ENCODE measurements at places on chromosomes 3 and 15.

DNA sequence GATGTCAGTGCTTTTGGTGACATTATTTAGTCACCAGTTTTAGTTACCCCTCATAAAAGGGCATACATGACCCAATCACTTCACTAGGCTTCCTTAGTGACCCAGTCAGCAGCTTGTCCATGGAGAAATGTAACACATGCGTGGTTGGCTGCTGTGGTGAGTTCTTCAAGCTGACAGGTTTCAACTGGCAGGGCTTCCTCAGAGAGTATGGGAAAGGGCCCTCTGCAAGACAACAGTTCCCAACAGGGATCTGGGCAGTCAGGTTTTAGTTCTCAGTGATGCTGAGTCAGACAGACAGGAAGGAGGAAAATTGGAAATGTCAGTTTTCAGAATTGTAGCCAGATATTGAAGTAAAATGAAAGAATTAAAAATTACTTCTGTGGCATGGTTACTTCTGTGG, 282.5 kb downstream of the TBL1XR1 start:
- DNase-seq, result no peak

GRCh38 chr15:50277370-50277769, 11.8 kb upstream of the HDC start:
- no peak for DNase-seq

DNA sequence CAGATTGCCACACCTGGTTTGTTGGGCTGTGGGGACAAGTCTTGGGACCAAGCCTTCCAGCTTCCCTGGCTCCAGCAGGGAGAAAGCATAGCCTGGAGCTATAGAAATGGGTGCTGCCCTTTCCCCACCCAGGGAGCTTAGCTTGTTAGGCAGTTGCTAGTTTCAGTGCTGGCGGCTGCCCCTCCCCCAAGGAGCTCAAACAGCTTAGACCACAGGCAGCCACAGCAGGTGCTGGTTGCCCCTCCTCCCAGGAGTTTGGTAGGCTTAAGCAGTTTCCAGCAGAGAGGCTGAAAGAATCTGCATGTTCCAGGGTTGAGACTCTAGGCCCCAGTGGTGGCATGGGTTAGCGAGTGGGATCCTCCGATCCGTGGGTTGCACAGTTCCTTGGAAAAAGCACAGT, 889.7 kb downstream of the IGSF11 start:
- DNase-seq, result no peak

GRCh38 chr3:88150371-88150770, 612 bp downstream of the C3orf38 start:
- no peak for DNase-seq

GRCh38 chr3:6088433-6088832, 772.5 kb upstream of the GRM7 start:
- DNase-seq, result no peak

DNA sequence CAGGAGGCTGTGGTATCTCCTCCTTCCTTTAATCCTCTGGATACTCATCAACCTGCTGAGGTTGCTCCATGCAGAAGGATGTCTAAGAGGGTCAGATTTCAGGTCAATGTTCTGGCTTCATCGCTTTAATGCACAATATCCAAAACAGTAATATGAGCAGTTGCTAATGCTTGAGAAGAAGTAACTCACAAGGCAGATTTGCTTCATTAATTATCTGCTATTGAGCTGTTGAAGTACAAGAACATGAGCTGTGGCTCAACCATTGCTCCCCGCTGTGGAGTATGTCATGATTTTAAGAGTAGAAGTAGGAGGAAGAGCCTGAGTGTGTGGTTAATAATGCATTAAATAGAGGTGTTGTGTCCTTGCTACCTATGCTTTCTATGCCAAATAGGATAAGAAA, 1412.9 kb upstream of the ALCAM start:
- DNase-seq, result no peak

GRCh38 chr3:156180077-156180476, 59.7 kb downstream of the KCNAB1 start:
- no peak for DNase-seq

GRCh38 chr3:164732166-164732565, 346.1 kb downstream of the SI start:
- DNase-seq, result no peak

GRCh38 chr3:115766587-115767482, 143.5 kb downstream of the GAP43 start:
- DNase-seq, result no peak

DNA sequence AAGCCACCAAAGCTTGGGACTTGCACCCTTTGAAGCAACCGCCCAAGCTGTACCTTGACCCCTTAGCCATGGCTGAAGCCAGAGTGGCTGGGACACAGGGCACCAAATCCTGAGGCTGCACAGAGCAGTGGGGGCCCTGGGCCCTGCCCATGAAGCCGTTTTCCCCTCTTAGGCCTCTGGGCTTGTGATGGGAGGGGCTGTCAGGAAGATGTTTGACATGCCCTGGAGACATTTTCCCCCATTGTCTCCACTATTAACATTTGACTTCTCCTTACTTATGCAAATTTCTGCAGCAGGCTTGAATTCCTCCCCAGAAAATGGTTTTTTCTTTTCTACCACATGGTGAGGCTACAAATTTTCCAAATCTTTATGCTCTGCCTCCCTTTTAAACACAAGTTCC, 522.2 kb downstream of the EDEM1 start:
- DNase-seq, result no peak

DNA sequence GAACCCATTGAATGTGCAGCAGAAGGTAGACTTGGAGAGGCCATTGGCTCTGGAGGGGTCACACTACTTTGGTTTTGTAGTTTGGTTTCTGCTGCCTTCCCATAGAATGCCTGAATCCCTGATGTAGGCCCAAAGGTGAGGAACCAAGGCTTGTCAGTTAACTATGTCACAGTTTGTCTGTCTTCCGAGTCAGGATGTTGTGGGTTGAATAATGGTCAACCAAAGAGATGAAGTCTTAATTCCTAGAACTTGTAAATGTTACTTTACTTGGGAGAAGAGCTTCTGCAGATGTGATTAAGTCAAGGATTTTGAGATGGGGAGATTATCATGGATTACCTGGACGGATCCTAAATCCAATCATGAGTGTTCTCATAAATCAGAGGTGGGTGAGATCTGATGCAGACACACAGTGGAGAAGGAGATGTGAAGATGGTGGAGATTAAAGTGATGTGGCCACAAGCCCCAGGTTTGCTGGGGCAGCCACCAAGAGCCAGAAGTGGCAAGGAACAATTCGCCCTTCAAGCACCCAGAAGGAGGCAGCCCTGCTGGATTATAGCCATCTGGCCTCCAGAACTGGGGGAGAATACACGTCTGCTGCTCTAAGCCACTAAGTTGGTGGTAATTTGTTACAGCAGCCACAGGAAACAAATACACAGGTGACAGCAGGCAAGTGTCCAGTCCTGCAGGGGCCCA, 2.3 kb upstream of the CCR8 start:
- DNase-seq, result no peak

DNA sequence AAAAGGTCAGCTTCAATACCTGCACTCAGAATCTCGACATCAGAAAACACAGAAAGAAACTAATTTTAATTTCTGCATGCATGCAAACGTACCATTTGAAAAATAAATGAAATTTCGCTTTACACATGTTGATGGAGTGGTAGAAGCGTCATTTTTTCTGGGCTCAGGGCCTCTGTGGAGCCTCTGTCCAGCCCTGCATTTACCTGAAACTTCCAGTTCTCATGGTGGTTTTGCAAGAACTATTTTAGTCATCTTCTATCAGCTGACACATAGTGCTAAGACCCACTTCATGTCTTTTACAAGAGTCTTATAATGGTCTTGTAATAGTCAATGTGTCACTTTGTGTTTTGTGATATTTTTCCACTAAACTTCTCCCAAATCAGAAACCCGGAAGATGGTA, 5.3 kb downstream of the KY start:
- no peak for DNase-seq

DNA sequence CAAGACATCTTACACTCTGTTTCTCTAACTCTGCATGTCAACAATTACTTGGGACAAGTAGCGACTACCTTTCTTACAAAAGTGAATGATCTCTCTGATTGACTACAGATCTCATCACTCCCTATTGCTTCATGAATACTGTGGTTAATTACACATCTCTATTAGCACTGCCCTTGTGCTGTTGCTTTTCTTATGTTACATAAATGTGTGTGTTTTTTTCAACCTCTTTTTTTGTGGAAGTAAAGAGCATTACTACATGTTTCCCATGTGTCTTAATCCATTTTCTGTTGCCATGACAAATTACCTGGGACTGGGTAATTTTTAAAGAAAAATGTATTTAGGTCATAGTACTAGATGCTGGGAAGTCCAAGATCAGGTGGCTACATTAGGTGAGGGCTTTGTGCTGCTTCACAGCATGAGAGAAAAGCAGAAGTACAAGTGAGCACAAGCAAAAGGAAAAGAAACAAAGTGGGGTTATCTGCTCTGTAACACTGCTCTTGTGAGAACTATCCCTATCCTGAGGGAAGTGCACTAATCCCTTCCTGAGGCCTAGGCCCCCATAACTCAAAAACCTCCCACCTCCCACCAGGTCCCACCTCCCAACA, 298.2 kb upstream of the SATB1 start:
- DNase-seq, result no peak

DNA sequence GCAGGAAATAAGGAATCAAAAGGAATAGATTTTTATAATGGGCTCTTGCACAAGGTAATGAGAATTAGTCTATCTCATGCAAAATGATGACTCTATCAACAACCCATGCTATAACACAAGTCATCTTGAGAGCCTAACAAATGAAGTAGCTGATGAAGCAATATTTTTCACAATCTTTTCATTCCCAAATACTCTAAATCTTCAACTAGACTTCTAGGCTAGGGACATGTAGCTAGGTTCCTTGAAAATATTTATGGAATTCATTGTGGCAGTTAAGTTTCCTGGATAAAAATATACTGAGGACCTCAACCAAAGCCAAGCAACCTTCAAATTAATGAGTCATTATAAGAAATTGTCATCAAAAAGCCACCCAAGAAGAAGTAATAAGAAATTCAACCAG, 55.4 kb downstream of the DCBLD2 start:
- DNase-seq, result no peak

DNA sequence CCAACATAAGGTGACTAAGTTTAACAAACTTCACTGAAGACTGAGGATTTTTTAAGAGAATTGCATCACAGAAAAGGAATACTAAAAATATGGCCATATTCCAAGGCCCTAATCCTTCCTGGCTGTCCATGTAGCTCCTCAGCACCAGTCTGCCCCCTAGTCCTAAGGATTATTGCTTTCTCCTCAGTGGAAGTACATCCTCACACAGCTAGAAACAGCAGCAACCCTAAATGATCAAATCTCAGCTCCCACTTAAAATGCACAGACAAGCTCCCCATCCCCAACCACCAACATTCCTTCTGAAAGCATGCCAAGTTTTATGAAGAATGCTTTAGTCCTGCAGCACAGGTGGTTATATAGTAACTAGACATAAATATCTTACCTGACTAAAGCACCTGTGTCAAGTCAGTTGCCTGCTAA, 14.7 kb downstream of the ST3GAL6 start:
- no peak for DNase-seq

DNA sequence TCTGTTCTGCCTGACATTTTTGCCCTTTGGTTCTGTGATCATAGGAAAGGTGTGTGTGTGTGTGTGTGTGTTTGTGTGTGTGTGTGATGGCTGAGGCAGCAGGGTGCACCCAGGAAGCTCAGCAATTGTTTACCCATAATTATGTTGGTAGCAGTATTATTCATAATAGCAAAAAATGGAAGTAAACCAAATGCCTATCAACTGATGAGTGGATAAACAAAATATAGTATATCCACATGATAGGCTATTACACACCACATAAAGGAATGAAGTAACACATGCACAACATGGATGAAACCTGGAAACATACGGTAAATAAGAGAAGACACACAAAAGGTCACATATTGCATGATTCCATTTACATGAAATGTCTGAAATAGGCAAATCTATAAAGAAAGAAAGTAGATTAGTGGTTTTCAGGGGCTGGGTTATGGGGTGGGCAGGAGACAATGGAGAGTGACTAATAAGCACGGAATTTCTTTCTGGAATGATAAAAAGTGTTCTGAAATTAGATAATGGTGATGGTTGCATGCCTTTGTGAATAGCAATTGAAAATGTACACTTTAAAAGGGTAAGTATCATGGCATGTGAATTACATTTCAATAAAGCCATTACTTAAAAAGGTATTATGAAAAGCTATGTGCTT, 167.2 kb downstream of the POLR2M start:
- no peak for DNase-seq

DNA sequence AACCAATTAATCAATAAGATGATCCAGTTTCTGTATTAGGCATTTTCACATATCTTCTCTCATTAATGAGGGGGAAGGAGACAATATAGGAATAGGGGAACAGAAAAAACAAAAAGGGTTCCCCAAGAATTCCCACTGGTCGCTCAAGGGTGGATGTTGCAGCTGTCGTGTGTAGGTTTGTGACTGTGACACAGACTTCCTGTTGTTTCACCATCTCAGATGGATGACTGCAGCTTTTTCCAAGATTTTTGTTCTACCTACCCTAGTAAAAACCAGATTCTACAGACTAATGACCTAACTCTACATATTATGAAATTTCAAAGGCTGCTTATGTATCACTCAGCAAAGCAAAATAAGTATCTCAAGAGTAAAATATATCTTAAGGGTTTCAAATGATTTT, 73.7 kb upstream of the MB21D2 start:
- DNase-seq, result no peak

DNA sequence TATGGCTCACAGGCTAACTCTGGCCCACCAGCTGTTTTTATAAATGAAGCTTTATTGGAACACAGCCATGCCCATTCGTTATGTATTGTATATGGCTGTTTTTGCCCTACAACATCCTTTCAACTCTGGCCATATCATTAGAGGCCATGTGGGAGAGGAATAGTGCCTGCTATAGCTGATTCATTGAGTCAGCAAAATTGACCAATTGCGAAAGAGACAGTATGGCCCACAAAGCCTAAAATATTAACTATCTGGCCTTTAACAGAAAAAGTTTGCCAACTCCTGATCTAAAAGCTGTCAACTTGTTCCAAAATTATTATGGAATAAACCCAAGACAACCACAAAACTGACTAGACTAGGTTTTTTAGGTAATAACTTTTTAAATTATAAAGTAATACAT, 1.4 kb downstream of the NR1I2 start:
- no peak for DNase-seq

DNA sequence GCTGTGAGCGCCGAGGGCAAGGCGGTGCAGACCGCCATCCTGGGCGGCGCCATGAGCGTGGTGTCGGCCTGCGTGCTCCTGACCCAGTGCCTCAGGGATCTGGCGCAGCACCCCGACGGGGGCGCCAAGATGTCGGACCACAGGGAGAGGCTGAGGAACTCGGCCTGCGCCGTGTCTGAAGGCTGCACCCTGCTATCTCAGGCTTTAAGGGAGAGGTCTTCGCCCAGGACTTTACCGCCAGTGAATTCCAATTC, 2.3 kb downstream of the TLNRD1 start:
- DNase-seq, result no peak

- no peak for DNase-seq
Measured at GRCh38 chr3:13018561-13019242, 54.5 kb downstream of the IQSEC1 start.

- DNase-seq, result no peak
Measured at GRCh38 chr3:125358923-125359322, 16.2 kb downstream of the ZNF148 start.

- no peak for DNase-seq
Measured at GRCh38 chr15:73593304-73594074, 39.7 kb downstream of the NPTN start.

All from activated CD8-positive, alpha-beta memory T cell treated with anti-CD3 and anti-CD28 coated beads for 1 hour (primary cell).